ENCODE measurements at places on chromosomes 1 and 21.
A peak's percentile ranks its signal among the peaks of the same experiment; 100 is the strongest.

DNA sequence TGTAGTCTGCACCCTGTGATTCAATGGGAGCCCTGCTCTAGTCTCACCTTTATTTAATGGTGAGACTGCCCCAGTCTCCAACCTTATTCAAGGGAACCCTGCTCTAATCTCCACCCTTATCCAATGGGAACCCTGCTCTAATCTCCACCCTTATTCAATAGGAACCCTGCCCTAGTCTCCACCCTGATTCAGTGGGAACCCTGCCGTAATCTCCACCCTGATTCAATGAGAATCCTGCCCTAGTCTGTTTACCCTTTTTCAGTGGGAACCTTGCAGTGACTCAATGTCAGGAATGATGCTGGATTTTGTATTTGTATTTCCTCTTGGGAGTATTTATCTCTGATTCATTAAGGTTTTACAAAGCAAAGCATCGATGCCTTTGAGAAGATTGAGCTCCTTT lies 39.5 kb downstream of the TRPM2 start:
- DNase-seq = peak; percentile 24

- no peak for DNase-seq
These were observed 17.9 kb downstream of the MRAP start for GRCh38 chr21:32316361-32317215.

DNA sequence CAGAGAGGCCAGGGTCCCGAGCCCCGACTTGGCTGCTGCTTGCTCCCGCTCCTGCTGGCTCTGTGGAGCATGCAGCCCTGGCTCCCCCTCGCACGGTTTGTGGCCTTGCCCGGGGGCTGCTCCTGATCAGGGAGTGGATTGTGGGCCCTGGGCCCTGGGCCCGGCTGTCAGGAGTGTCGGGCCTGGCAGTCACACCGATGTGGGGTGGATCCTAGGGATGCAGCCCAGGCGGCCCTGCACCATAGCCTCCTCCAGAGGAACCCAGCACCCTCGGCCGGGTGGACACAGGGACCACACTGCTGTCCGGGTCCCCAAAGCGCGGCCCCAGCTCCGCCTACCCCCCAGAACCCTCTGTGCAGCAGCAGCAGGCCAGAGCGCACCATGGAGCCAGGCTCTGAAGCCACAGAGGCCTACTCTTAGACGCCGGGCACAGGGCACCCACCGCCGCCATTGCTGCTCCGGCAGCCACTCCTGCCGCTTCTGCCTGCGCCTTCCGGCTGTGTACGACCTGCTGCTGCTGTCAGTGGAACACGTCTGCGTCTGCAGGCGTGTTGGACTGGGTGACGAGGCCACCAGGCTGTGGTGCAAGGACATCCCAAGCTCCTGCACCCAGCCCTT lies 9.4 kb downstream of the SLX9 start:
- DNase-seq = no peak

- DNase-seq = no peak
These were observed 14.2 kb downstream of the COL18A1 start for GRCh38 chr21:45419162-45419561.

GRCh38 chr1:85569122-85569521 lies 11.4 kb upstream of the CCN1 start:
- peak; percentile 85 for DNase-seq

Measured in M059J (cell line).